ENCODE measurements at places on chromosomes 12 and 14.

GRCh38 chr14:24277606-24278321 lies 6.4 kb upstream of the RABGGTA start:
- DNase-seq, result no peak

- no peak for DNase-seq
Measured at GRCh38 chr14:104331871-104332605, 193.7 kb downstream of the KIF26A start.

DNA sequence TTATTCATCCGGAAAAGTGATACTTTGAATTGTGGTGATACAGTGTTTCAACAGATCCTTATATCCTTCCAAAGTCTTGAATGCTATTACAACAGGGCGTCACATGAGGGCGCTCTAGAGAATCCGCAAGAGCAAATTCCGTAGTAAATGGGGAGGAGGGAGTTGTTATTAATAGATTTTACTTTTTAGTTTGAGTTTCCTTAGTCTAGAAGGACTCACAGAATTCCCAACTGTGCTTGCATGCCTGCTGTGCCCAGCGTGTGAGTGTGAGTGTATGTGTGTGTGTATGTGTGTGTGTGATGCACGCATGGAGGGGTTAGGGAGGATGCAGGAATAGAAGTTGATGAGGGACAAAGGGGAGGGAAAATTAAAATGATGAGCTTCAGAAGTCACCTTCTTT lies 375.3 kb downstream of the C12orf75 start:
- peak; percentile 72 for DNase-seq

DNA sequence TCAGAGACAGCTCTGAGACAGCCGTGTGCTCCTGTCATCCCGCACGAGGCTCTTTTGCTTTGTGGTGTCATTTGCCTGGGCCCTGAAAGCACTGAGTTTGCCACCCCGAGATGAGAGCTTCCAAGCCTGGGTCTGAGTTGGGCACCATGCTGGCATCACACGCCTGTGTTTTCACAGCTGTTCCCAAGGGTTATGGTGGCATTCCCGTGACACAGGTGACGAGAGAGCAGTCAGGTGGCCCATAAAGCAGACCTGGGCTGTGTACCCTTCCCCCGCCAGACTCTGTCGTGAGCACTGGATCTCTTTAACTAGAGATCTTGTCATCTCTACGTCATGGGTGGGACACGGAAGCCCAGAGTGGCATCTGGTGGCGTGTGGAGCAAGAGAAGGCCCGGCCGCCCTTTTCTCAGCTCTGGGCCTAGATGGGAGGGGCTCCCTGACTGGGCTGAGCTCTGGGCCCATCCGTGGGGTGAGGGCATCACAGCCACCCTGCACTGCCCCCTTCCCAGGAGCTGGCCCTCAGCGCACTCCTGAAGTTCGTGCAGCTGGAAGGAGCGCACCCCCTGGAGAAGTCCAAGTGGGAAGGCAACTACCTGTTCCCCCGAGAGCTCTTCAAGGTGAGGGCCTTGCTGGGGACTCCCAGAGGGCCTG lies 2.6 kb downstream of the NOC4L start:
- DNase-seq, result no peak

Data from cerebellar cortex (tissue), 1 donor.